ENCODE measurements at places on chromosomes 2 and 18.

- DNase-seq, result no peak
These were observed 108.4 kb downstream of the LYPD6B start for GRCh38 chr2:149146876-149147275.

GRCh38 chr2:192749611-192750200 is 555.0 kb upstream of the TMEFF2 start:
- no peak for DNase-seq

DNA sequence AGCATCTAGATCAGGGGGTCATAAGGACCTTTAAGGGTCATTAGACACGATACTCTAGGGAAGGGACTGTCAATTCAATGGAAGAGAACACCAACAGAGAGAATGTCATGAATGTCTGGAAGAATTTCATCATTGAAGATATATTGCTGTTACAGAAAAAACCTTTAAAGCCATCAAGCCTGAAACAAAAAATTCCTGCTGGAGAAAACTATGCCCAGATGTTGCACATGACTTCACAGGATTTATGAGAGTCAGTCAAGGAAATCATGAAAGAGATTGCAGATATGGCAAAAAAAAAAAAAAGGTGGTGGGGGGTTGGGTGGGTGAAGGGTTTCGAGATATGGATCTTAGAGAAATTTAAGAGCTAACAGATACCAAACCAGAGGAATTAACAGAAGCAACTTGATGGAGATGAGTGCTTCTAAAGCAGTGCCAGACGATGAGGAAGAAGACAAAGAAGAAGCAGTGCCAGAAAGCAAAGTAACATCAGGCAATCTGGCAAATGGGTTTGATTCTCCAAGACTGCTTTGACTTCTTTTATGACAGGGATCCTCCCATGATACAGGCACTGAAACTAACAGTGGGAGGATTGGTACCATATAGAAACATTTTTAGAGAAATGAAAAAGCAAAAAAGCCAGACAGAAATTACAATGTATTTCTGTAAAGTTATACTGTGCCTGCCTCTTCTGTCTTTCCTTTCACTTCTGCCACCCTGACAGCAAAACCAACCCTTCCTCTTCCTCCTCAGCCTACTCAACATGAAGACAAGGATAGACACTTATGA is 28.5 kb downstream of the MAP4K3 start:
- no peak for DNase-seq

DNA sequence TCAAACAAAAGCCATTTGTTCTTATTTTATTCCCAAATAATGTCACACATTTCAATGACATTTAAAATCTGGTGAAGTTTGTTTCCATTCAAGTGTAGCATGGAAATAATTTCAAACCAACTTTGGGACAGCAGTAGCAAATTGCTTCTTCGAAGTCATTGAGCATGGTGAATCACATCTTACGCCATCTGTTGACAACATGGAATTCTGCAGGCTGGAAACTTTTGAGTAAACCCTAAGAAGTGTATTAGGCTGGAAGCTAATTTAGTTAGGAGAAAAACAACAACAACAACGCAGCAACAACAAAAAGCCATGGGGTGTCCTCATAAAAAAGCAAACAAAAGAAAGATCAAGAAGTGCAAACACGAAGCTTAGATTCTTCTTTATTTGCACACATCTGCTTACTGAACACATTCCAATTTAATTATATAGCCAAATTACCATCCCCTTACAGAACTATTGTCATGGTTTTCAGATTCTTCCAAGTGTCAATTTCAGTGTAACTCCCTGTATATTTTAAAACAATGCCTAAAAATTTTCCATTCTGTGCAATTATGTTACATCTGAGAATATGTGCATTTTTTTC is 659.0 kb upstream of the CDH7 start:
- DNase-seq, result no peak

DNA sequence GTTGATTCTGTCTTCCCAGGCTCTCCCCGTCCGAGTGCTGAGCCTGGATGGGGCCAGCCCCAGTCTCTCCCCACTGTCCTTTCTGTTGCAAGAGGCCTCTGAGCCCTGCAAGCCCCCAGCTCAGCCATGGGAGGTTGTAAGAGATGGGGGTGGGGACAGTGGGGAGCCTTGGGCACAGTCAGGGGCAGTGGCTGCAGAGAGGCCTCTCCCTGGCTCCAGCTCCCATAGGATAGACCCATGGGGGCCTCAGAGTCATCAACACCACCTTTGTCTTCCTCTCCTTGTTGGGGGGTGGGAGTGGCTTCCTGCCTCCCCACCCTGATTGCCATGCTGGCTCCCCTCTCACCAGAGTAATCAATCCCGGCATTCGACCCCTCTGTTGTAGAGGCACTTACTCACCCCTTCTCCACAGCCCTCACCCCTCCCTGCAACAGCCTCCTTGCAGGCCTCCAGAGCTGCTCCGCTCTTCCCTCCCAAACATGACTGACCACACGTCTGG is 37.5 kb upstream of the NPAS2 start:
- no peak for DNase-seq

DNA sequence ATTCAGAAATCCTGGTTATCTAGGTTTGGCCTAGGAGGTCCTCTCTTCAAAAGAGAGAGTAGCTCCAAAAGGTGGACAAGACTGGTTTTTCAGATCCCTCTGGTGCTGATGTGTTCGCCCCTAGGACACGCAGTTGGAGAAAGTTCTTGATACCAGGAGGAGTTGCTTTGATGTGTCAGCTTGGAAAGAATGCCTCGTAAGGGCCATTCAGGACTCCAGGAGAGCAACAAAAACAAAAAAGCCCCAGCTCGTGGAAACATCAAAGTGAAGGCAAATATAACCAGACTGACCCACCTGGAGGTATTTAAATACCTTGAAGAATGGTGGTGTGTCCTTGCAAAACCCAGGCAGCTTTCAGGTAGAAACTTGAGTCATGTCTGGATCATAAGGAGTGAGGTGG is 12.5 kb upstream of the LBH start:
- DNase-seq, result no peak

DNA sequence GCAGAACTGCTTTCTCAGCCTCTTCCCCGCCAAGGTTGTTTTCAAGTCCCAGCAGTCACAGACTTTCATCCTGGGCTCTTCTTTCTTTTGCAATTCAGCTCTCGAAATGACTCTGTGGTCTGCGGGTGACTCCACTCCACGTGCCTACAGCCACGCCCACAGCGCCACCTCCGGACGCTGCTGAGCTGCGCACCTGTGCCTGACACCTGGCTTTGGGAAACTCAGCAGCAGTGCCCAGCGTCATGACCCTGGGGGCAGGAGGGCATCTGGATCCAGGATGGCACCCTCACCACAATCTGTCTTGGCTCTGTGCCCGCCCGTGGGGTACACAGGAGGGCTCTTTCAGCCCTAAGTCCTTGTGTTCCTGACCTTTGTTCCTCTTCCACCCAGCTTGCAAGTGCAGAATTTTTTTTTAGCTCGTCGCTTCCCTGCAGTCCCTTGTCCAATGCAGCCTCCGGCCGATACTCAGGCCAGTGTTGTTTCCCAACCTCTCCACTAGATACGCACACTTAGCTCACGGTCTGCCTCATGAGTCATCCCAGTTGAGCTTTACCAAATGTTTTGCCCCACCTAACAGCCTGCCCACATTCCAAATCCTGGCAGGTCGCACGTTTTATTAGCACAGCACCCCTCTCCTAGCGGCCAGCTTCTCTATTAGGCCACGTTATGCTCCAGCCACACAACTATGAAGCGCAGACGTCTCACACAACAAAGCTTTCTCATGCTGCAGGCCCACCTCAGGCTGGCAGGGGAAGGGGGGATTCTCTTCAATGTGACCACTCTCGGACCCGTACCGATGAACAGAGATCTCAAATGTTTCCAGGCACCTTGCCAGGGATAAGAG is 6.5 kb upstream of the CAPN10 start:
- DNase-seq, result peak; percentile 70

GRCh38 chr2:128695646-128696220 is 377.1 kb upstream of the HS6ST1 start:
- no peak for DNase-seq

- no peak for DNase-seq
These were observed 11.2 kb upstream of the DAW1 start for GRCh38 chr2:227860221-227860641.

DNA sequence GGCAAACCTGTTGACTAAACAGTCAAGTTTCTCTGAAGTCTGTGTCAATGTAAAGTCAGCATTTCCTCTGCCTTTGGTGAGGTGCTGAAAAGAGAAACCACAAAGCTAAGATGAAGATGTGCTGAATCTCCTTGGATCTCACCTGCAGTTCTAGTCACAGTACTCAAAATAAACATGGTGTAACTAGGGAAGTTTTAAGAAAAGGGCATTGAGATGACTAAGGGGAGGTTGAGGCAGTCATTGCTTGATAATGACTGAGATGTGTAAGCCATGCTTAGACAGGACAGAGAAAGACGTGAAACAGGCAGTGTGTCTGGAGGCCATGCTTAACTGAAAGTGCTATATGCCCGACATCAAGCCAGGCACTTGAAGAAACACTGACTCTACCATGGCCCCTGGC is 1010.0 kb upstream of the CELF4 start:
- no peak for DNase-seq

- DNase-seq, result no peak
These were observed 138.6 kb downstream of the NFATC1 start for GRCh38 chr18:79534356-79534755.

GRCh38 chr18:75433098-75433497 is 5.6 kb upstream of the SMIM21 start:
- no peak for DNase-seq

DNA sequence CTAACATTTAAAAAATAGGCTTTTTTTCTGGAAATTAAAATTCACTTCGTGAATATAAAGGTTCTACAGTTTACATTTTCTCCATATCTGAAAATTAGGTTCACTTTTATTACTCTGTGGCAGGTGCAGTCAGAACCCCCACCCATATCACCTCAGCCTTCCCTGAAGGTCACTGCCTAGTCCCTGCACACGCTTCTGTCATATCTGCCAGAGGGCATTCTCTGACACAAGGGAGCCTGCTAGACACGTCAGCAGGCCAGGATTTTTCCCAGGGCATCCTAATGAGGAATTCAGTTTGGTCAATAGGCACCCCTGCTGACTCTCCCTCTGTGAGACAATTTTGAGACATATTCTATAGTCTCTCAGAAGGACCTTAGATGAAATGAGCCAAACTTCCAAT is 475.7 kb upstream of the PKDCC start:
- DNase-seq, result no peak

GRCh38 chr2:218230882-218231281 is 13.9 kb downstream of the ARPC2 start:
- no peak for DNase-seq
